SK-N-SH (cell line): ENCODE measurements at places on chromosomes 1 and 21. TPM values are rescaled to one million over a fixed set of nuclear protein-coding genes. Genes with fewer than 3 reads are reported as not detected.

Gene S100A3
- 11.8 and 13.1 TPM in 2 replicates for polyA plus RNA-seq

Gene OR2M3
- not detected in 2 replicates for polyA plus RNA-seq

Gene MSH4
- not detected in 2 replicates for polyA plus RNA-seq

Gene PPM1J
- 5.3 and 6.7 TPM in 2 replicates for polyA plus RNA-seq

Gene MAST2
- 53.4 and 69.0 TPM in 2 replicates for polyA plus RNA-seq

Gene TMOD4
- 0.57 and 0.59 TPM in 2 replicates for polyA plus RNA-seq

Gene DNAH14
- polyA plus RNA-seq, result 8.0 and 11.3 TPM in 2 replicates

Gene DENND1B
- 1.4 and 1.6 TPM in 2 replicates for polyA plus RNA-seq

Gene RHOC
- 961 and 1,028 TPM in 2 replicates for polyA plus RNA-seq

Gene SH2D5
- polyA plus RNA-seq, result 6.1 and 6.5 TPM in 2 replicates

Gene CLCA4
- not detected in 2 replicates for polyA plus RNA-seq

Gene C1orf185
- not detected in 2 replicates for polyA plus RNA-seq

Gene XCL1
- polyA plus RNA-seq, result not detected in 2 replicates

Gene CHI3L2
- polyA plus RNA-seq, result 0.92 and 0.97 TPM in 2 replicates

Gene OR2AK2
- 0.06 TPM in 1 of 2 replicates, not detected in the other for polyA plus RNA-seq

Gene OLIG2
- polyA plus RNA-seq, result not detected in 2 replicates

Gene KCNJ9
- polyA plus RNA-seq, result 0.02 and 0.05 TPM in 2 replicates

Gene OR14I1
- polyA plus RNA-seq, result not detected in 2 replicates

Gene ETV3L
- polyA plus RNA-seq, result not detected in 2 replicates

Gene DYNLT4
- polyA plus RNA-seq, result 0.37 and 0.61 TPM in 2 replicates

Gene PBXIP1
- polyA plus RNA-seq, result 55.9 and 64.3 TPM in 2 replicates

Gene KCNQ4
- polyA plus RNA-seq, result 0.05 and 0.15 TPM in 2 replicates

Gene CASQ1
- polyA plus RNA-seq, result 0.08 and 0.18 TPM in 2 replicates

Gene TAS1R2
- not detected in 2 replicates for polyA plus RNA-seq

Gene LRRC8B
- polyA plus RNA-seq, result 3.7 and 5.2 TPM in 2 replicates

Gene MX1
- polyA plus RNA-seq, result 1.6 and 1.9 TPM in 2 replicates

Gene ST6GALNAC3
- 8.1 and 12.1 TPM in 2 replicates for polyA plus RNA-seq

Gene DMBX1
- not detected in 2 replicates for polyA plus RNA-seq

Gene THEM5
- polyA plus RNA-seq, result not detected in 2 replicates

Gene ALG14
- polyA plus RNA-seq, result 2.5 and 2.6 TPM in 2 replicates

Gene TFF3
- polyA plus RNA-seq, result not detected in 2 replicates

Gene SPATA46
- polyA plus RNA-seq, result not detected in 2 replicates

Gene SPRR5
- not detected in 2 replicates for polyA plus RNA-seq

Gene ASTN1
- 0.13 and 0.29 TPM in 2 replicates for polyA plus RNA-seq

Gene OR2L8
- not detected in 2 replicates for polyA plus RNA-seq

Gene PYHIN1
- polyA plus RNA-seq, result not detected in 2 replicates

Gene ZNF697
- 3.4 and 4.1 TPM in 2 replicates for polyA plus RNA-seq

Gene SAMD11
- 2.1 and 3.7 TPM in 2 replicates for polyA plus RNA-seq

Gene SCAF4
- 5.7 and 8.5 TPM in 2 replicates for polyA plus RNA-seq

Gene RYR2
- polyA plus RNA-seq, result under 0.01 and 0.03 TPM in 2 replicates
